Right lobe of liver (tissue), 6 donors: ENCODE measurements at places on chromosomes 6 and 20.

DNA sequence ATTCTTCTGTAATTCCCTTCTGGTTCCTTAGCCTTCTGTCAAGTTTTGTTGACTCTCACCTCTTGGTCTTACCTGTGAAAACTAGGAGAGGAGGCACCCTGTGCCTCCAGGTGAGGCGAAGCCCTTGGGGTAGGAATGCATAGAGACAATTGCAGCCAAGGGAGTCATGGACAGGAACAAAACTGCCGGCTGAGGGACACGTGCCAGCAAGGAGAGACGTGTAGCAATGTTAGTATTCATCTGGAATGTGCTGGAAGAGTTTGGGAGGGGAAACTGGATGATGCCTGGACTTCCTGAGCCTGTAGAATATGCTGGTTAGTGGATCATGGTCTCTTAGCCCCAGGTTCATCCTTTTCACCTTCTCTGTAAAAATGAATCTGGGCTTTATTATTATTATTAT, 3.9 kb upstream of the TIAM2 start:
- no peak for DNase-seq

DNA sequence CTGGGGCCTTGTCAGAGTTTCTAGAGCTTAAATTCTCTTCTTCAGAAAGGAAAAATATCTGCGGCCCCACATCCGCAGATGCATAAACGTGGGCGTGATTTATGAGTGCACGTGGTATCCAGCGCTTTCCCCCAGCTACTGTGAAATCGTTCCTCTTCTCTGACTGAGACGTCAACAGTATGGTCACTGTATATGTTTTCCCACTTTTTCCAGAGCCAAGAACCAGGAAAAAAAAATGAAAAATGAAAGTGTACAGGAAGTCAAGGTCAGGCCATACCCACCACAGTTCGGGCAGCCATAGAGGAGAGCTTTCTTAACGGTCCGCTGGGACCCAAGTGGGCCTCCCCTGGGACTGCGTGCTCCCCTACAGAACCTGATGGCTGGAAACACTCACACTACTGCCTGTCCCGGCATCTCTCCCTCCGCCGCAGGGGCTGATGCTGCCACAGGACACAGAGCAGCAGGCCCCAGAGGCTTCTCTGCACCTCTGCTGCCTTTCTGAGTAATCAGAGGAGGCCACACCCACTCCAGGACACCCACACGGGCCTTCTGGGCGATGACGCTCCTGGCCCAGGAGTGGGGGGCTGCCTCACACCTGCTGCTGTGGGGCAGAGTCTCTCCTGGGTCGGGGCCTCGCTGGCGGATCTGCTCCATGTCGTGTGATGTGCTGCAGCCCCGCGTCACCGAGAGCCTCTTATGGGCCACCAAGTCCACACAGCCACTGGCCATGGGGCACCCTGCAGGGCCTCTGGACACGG, 16.4 kb upstream of the STX16 start:
- DNase-seq: no peak

DNA sequence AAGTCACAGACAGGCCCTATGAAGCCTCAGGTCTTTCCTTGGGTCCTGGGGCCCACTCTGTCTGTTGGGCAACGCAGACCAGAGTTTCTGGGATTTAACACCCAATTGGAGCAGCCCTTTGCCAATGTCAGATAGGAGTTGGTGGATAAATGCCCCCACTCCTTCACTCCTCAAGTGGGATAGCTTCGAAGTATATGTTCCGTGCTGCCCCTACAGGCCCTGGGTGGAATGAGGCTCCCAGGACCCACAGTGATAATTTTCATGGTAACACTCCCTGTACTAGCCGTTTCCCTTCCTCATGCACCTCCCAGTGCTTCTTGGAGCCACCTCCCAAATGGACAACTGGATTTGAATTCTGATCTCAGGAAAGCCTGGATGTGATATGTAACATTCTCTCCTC, 145.4 kb downstream of the FOXA2 start:
- DNase-seq: no peak

DNA sequence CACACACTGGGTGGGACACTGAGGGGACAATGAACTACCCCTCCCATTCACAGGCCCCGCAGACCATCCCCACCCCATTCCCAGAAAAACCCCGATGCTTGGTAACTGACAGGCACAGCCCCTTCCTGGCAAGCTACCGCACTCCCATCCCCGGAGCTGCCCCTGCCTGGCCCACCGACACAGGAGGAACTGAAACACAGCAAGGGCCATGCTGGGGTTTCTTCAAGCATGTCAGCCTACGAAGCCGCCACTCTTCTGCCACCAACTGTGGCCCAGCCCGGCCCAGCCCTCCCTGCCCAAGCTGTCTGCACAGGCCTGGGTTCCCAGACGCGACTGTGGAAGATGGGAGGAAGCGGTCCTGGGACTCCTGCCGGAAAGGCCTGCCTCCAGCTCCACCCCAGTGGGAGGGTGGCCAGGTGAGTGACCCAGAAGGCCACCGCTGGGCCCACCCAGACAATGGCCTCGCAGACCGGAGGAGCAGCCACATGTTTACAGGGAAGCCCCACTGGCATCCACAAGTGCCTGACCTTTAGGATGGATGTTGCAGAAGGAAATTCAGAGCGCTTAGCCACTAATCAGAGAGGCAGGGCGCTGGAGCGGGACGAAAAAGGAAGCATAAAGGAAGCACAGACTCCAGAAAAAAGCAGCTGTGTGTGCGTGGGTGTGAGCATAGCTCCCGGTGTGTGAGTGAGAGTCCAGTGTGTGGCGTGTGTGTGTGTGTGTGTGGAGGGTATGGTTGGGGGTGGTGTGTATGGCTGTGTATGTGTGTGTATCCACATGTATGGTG, 91.6 kb downstream of the PRND start:
- DNase-seq: peak; percentile 65
